Globus pallidus (tissue), 1 donor: ENCODE measurements at places on chromosomes 2 and 18.
A peak's percentile ranks its signal among the peaks of the same experiment; 100 is the strongest.

GRCh38 chr2:208488686-208489564 lies 82.3 kb downstream of the PTH2R start:
- DNase-seq: peak; percentile 15

- no peak for DNase-seq
Measured at GRCh38 chr2:232485348-232485756, 2.3 kb downstream of the ECEL1 start.

- DNase-seq: no peak
Measured at GRCh38 chr2:231037202-231037730, at the start of gene C2orf72. Gene C2orf72 (plus strand): TSS chr2:231037523. CDS start chr2:231037566, 43 bp downstream.

GRCh38 chr2:119522671-119523070 lies 1.6 kb downstream of the SCTR start:
- no peak for DNase-seq

DNA sequence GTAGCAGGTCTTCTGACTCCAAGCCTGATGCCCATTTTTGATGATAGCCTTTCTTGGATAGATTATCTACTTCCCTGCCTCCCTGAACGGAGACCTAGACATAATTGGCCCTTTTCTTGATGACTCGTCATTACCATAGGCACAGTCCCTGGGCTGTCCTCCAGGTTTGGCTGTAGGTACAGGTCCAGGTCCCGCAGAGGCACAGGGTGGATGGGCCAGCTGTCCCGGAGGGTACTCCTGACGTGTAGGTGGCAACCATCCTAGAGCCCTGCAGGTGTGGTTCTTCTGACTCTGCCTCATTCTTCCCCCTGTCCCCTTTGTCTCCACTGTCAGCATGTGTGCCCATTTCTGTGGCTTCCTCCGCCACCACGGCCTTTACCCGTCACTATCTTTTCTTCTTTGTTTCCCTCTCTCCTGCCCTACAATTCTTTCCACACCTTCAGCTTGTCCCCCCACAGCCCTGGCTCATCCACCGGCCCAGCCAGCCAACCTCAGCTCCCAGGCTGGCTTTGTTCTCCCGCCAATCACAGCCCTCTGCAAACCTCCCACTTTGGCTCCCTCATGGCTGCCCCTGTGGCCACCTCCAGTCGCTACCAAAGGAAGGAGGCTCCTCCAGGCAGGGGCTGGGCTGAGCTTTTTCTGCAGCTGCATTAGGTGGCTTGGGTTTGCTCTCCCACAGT lies 102.8 kb downstream of the SMAD7 start:
- no peak for DNase-seq

- DNase-seq: no peak
Measured at GRCh38 chr2:168272225-168272624, 24.8 kb upstream of the STK39 start.

GRCh38 chr2:55733335-55733734 lies 39.7 kb upstream of the PNPT1 start:
- DNase-seq: no peak
